ENCODE measurements at places on chromosomes 5 and 9.

DNA sequence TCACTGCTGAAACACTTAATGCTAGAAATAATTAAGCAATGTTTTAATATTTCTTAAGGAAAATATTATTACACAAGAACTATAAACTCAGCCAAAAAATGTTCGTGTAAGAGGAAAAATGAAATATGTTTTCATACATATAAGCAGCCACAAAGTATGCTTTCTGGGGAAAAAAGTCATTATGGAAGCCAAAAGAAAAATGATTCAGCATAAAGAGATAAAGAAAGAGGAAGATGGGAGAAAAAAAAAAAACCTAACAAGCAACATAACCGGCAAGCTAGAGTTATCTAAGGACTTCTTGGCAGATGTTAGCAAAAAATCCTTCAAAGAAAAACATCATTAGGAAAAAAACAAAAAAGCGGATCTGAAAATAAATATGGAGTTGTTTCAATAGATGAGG is 179.1 kb downstream of the MUSK start:
- DNase-seq = no peak

DNA sequence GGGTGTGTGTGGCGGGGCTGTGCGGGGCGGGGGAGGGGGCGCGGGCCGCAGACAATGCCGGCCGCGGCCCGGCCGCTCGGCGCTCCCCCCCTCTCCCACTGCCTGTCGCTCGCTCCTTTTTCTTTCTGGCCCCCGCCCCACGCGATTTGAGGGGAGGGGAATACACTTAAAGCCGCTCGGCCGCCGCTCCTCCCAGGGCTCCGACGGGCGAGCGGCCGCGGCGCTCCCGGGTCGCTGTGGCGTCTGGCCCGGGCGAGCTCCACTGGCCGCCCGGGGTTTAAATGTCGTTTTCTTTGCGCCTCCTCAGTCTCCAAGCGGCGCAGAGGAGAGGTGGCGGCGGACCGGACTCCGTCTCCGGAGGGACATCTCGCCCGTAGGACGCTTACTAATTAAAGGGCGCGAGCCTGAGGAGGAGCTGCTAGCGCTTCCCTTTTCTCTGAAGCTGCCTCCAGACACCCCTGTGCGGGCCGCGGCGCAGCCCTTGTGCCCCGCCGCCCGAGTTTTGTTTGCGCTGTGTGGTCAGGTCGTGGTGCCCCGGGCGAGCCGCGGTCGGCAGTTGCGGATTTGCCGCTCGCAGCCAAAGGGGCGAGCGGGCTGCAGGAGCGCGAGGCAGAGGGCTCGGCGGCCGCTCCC is 1.4 kb downstream of the ZSWIM6 start:
- DNase-seq = no peak

- DNase-seq = no peak
These were observed 13.8 kb downstream of the NACC2 start for GRCh38 chr9:136081113-136081825.

GRCh38 chr5:155342956-155343355 is 329.4 kb downstream of the KIF4B start:
- no peak for DNase-seq

- DNase-seq = no peak
These were observed 201.8 kb upstream of the MPDZ start for GRCh38 chr9:13481274-13481673.

- no peak for DNase-seq
These were observed 5.3 kb upstream of the ACO1 start for GRCh38 chr9:32378993-32379729.

- no peak for DNase-seq
These were observed 32.3 kb downstream of the HK3 start for GRCh38 chr5:176866707-176867310.

DNA sequence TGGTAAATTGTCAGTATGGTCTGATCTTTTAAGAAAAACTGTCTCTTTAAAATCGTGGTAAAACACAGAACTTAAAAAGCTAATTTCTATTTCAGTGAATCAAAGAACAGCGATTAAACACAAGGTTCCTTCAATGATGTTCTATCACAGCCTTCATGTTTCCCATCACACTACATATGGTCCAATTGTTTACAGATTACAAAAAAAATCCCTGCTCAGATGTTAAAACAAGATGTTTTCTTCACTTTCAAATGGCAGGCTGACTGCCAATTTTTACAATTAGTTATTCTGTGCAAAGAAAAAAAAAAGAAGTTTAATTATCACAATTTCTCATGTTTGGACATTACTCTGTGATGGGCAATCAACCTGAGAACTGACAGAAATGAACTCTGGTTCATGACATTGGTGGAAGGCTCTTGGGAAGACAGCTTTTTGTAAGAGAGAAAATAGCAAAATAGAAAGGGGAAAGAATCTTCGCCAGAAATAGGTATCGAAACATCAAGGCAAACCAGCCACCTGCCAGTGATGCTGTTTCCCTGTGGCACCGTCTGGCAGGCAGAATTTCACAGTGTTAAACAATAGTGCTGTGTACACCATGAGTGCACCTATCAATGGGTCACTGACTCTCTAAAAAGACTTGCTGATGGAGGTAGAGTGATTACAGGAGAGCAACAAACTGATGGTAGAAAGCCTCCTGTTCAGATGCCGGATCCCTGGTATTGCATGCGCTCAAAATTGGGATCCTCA is 1020.0 kb upstream of the ARRDC3 start:
- no peak for DNase-seq

- DNase-seq = no peak
These were observed 36.0 kb upstream of the SVEP1 start for GRCh38 chr9:110615498-110615897.

DNA sequence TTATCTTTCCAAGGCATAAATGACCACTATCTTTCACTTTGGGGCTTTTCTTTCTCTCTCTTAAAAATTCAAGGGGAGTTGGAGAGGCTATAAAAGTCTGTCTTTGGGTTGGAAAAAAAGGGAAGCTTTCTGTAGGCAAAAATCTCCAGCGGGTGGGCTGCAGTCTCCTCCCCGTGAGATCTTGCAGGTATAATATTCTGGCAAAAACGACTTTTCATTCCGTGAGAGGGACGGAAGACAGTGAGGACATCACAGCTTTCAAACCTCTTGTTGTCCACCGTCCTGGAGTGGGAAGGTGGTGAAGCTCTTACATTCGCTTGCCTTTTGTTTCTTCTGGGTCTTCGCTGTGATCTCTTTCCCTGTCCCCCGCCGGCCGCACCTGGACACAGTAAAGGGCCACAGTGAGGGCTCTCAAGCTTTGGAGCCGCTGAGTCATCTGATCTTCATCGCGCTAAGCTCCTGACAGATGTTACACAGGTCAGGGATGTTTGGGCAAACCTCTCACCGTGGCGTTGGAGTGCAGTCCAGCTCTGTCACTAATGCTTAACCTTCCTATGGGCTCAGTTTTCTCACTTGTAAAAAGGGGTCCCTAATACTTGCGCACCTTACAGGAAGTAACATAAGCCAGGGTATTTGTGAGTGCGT is 61.9 kb upstream of the MEGF10 start:
- no peak for DNase-seq

- no peak for DNase-seq
These were observed 20.8 kb upstream of the COL15A1 start for GRCh38 chr9:98922721-98923435.

DNA sequence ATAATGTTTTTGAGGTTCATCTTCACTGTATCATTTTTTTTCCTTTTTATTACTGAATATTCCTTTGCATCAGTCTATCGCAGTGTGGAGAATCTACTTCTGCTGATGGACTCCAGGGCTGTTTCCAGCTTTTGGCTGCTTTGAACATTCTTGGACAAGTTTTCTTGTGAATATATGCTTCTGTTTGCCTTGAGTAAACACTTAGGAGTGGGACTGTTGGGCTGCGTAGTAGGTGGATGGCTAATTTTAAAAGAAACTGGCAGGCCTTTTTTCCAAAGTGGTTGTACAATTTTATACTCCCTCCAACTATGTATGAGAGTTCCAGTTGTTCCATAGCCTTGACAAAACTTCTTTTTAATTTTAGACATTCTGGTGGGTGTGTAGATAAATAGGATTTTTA is 102.4 kb downstream of the WDR41 start:
- DNase-seq = no peak

GRCh38 chr9:116409129-116409528 is 255.5 kb downstream of the PAPPA start:
- DNase-seq = no peak

DNA sequence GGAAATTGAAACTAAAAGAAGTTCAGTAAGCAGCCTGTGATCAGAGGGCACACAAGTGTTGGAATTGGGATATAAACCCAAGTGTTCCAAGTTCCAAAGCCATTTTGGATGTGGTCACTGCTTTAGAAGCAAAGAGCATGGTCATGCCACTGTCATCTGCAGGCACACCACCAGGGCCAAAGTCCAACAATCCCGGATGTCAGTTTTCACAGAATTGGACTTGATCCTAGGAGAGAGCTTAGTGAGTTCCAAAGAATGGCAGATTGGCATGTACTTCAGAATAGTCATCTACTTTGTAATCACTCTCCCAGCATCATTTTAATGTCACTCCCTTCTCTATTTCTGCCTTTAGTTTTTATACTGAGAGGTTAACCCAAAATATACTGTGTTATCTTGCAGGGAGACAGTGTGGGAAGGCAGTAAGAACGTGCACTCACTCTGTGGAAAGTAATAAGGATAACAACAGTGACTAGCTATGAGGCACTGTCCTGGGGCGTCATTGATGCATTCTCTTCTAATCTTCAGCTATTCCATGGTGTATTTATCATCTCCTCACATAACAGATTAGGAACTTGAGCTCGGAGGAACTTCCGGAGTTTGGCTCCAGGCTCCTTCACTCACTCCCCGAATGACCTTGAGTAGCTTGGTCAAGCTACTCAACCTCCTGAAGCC is 388.0 kb downstream of the ACTL7B start:
- DNase-seq = no peak

- no peak for DNase-seq
These were observed 533.6 kb downstream of the BNC2 start for GRCh38 chr9:16336833-16337232.

DNA sequence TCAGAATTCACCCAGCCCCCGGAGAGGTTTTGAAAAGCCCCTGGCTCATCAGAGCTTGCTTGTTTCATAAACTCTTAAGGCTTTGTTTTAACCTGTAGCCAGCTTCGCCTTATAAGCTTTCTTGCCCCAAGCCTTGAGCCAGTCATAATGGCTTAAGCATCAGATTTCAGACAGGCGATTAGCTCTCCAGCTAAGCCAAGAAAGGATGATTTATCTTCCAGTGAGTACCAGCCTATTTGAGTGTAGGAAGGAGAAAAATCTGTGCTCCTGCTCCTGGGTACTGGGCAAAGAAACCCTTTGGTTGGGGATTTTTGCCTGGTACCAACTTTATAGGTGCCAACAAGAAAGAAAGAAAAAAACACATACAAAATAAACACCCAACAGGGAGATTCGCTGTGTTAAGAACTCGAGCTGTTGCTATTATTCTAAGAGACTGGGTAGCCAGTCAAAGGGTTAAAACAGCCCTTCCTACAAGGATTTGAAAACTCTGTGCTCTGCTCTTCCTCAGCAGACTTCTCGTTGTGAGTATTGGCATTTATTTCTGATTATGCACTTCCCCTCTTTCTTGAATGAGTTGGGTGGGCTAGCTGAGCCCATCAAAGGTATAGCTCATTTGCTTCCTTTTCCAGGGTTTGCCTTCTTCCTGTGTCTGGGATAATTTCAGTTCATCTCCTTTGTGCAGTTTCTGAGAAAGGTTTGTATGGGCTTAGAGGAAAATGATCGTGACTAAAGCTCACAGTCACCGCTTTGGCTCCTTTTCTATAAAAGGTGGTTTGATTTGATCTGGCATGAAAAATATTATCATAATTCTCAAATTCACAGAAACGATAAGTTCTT is 157.2 kb upstream of the DMRT1 start:
- DNase-seq = no peak

DNA sequence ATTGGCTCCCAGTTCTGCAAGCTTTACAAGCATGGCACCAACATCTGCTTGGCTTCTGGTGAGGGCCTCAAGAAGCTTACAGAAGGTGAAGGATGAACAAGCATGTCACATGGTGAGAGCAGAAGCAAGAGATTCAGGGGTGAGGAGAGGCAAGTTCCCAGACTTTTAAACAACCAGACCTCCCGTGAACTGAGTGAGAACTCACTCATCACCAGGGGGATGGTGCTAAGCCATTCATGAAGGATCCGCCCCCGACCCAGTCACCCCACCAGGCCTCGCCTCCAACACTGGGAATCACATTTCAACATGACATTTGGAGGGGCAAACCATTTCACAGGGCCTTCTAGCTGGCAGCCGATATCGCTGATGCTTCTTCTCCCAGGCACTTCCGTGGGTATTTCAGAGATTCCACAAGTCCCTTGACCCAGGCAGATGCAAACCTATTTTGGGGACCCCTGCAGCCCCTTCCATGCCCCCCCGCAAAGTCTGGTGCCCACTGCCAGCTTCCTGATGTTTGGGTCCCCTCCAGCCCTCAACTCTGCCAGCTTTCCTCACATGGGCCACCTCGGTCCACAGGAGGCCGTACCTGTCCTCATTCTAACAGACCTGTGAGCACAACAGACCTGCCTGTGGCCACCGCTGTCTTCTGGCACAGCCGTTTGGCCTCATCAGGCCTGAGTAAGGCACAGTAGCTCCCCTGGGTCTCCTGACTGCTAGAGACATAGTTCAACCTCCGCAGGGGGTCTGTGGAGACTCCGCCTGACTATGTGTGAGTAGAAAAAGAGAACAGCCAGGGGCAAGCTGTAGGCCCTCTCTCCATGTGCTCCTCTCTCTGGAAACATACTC is 60.7 kb upstream of the ANGPTL2 start:
- no peak for DNase-seq

DNA sequence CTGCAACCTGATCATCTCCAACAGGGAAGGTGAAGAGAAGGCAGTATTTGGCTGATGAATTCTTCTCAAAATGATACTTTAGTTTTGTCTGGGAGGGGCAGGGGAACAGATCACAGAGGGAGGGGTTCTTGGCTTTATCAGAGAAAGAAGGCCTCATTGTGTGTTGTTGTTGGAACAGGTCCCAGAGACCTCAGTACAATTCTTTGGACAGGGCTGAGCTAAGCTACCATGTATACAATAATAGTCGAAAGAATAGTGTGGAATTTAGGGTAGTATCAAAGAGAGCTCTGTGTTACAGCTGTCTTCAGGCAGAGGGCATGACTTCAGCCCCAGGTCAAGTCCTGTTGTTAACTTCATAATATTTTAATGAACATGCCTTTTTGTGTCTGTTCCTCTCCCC is 39.9 kb downstream of the ARHGAP26 start:
- DNase-seq = no peak

DNA sequence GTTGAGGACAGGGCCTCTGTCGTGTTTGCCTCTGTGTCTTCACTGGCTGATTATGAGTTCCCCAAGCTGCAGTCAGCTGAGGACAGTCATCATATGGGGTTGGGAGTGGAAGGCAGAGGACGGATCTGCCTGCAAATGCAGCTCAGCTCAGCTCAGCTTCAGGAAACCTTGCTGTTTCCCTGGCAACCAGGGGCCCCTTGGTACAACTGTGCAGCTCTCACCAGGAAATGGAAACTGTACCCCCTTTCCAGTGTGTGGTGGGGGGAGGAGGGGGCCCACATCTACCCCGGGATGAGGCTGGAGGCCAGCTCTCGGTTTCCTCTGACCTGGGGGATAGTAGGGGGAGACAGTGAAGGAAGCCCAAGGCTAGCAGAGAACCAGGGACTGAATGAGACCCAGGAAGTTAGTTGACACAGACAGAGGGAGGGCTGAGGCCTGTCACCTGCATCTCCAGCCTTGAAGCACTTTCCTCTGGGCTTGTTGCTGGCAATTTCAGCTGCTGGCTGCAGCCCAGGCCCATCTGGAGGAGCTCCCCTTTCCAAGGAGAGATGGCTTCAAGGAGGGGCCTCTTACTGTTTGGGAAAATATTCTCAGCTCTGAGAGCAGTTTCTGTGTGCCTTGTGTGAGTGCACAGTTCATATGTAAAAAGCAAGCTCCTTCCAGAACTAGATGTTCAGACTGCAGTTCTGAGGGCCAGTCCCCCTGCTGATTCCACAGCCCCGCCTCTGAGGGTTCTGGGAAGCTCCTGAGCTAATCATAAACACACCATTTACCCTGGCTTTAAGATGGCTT is 6.9 kb downstream of the ANXA6 start:
- peak; percentile 41 for DNase-seq

Measured in stimulated activated CD8-positive, alpha-beta memory T cell treated with anti-CD3 and anti-CD28 coated beads, Interleukin-7, amount 100 ng/mL, for 24 hours (primary cell).